ENCODE measurements at places on chromosomes 16 and 17. TPM values are rescaled to one million over a fixed set of nuclear protein-coding genes. Genes with fewer than 3 reads are reported as not detected.

GRCh38 chr16:912322-912683 is 58.5 kb downstream of the LMF1 start:
- DNase-seq = no peak

Gene GP1BA
- polyA plus RNA-seq = 0.04 TPM

DNA sequence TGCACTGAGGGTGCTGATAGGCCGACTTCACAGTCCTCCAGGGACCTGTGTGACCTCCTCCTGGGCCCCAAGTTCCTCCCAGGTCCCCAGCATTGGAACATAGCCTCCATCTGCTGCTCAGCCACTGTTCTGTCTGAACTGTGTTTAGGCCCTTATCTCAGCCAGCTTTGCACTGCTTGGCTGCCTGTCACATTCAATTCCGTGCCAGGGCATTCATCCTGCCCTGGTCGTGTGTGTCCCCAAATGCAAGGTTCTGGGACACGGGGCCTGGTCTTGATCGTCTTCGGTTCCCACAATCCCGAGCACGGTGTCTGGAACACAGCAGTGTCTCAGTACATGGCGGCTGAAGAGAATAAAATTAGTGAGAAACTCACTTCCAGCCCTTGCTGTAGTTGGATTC is 69.9 kb upstream of the NFAT5 start:
- no peak for DNase-seq

Gene APOH
- 3.3 TPM for polyA plus RNA-seq

Gene CA10
- polyA plus RNA-seq = 0.24 TPM

- DNase-seq = no peak
Observed at GRCh38 chr16:85302848-85303353, 190.6 kb upstream of the CIBAR2 start.

- no peak for DNase-seq
Observed at GRCh38 chr17:79988185-79988971, 47.3 kb downstream of the TBC1D16 start.

DNA sequence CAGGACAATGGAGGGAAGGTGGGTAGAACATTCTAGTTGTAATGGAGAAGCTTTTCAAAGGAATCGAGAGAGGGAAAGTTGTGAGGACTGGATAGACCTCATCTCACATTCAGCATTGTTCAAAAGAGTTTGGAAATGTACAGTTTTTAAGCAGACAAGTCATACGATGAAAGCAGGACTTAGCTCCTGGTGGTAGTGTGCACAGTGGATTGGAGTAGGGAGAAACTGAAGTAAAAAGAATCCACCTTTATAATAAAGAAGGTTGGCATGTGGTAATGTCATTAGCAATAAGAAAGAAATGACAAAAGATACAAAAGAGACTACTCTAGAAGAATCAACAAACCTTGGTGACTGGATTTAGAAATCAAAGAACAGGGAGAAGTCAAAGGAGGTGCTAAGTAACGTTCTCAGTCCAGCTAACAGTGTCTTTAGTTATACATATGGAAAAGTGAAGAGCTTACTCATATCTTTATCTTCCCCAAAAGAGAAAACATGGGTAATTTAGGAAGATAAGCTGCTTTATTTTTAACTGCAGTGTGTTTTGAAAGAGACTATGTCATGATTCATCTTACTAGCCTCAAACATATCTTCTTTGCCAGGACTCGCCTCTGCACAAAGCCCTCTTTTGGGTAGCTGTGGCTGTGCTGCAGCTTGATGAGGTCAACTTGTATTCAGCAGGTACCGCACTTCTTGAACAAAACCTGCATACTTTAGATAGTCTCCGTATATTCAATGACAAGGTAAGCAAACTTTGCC is 18.7 kb upstream of the EVI2A start:
- DNase-seq = no peak

DNA sequence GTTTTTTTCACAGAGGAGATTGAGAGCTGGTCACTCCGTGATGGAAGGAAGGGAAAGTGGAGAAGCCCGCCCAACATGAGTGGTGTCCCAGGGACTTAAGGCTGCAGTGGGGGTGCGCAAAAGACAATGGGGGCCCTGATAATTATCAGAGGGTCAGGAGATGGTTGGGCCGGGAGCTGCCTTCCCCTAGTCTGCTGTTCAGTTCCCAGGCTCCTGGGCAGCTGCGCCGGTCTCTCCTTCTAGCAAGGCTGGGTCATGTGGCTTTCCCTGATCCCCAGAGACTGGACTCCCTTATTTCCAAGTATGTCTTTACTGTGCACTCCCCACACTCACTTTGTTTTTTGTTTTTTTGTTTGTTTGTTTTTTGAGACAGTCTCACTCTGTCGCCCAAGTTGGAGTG is 16.2 kb downstream of the CYGB start:
- no peak for DNase-seq

- no peak for DNase-seq
Observed at GRCh38 chr17:37502009-37502936, 12.6 kb downstream of the DUSP14 start.

- DNase-seq = peak; percentile 33
Observed at GRCh38 chr17:73091770-73092522, 542 bp downstream of the SLC39A11 start.

DNA sequence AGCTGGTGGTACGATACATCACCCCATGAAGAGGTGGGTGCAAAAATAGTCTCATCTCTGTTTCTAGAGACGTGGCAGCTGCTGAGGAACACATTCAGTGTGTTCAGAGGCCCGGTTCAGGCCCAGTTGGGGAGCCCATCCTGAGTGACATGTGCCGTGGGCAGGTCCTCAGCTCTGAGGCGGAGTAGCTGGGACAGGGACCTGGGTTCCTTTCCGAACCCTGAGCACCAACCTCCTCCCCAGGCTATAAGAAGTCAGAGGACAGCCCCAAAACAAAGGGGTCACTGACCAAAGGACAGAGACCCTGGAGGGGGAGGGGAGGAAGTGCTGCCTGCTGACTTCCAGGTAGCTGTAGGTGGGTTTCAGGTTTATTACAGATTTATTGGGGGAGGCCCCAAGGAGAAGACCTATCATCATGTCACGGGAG is 5.1 kb downstream of the LDHD start:
- no peak for DNase-seq

DNA sequence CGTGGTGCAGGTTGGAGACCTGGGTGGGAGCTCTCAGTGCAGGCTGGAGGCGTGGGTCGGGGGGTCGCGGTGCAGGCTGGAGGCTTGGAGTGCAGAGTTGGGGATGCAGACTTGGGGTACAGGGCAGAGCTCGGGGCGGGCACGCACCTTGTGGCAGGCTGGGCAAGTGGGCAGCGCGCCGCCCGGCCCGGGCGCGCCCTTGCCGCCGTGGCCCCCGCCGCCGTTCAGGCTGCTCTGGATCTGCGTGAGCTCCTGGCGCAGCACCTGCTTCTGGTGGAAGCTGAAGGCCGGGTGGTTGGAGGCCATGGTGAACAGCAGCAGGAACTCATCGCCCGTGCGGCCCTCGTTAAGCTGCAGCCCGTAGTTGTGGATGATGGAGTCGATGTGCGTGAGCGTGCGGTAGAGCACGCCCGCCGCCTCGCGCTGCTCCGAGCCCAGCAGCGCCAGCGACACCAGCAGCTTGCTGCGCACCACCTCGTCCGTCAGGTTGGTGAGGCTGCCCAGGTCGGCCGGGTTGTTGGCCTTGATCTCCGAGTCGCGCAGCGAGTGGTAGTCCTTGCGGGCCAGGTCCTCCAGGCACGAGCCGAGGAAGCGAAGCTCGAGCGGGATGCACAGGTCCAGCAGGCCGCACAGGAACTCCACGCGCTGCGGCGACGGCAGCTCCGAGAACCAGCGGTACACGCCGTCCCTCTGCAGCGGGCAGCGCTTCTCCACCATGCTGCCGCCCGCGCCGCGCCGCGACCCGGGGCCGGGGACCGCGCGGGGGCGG is 1.1 kb downstream of the ZCCHC14 start:
- no peak for DNase-seq

- DNase-seq = no peak
Observed at GRCh38 chr17:1007310-1008007, 10.5 kb downstream of the TIMM22 start.

- DNase-seq = no peak
Observed at GRCh38 chr17:17381446-17382064, 78.4 kb downstream of the NT5M start.

GRCh38 chr16:5025171-5025632 is 8.5 kb downstream of the NAGPA start:
- DNase-seq = no peak

GRCh38 chr17:41775394-41776226 is 10.9 kb downstream of the JUP start:
- no peak for DNase-seq

Gene TAT
- polyA plus RNA-seq = 0.20 TPM

DNA sequence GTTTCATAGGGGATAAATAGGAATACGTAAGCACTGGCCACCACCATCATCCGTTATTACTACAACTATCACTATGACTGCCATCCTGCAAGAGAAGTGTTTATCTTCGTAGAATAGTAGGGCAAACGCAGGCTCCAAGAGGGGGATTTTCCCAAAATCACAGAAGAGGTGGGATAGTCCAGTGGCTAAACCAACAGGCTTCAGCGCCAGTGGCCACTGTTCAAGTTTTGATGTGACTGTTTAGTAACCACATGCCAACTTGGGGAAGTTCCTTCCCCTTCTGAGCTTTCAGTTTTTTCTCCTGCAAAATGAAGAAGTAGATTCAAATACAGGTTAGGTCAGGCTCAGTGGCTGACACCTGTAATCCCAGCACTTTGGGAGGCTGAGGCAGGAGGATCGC is 60.7 kb upstream of the GRIN2A start:
- no peak for DNase-seq

DNA sequence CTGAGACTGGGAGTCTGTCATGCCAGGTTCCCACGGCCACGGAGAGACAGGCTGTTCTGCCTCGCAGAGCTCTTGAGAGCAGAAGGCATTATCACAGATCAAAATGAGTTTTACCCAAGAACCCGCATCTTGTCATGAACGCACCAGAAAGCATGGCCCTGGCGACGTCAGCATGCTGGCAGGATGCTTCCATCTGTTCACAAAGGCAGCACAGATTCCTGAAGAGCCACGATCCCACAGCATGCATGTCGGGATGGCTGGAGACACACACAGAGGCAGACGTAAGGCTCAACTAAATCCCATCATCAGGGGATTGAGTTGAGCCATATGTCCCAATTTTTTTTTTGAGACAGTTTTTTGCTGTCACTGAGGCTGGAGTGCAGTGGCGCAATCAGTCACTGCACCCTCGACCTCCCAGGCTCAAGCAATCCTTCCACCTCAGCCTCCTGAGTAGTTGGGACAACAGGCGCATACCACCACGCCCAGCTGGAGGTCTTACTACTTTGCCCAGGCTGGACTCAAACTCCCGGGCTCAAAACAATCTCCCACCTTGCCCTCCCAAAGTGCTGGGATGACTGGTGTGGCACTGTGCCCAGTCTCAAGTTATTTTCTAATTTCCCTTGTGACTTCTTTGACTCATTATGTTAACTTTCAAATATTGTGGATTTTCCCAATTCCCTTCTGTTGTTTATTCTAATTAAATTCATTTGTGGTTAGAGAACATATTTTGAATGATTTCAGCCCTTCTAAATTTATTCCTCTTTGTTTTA is 11.1 kb downstream of the FANCA start:
- no peak for DNase-seq

DNA sequence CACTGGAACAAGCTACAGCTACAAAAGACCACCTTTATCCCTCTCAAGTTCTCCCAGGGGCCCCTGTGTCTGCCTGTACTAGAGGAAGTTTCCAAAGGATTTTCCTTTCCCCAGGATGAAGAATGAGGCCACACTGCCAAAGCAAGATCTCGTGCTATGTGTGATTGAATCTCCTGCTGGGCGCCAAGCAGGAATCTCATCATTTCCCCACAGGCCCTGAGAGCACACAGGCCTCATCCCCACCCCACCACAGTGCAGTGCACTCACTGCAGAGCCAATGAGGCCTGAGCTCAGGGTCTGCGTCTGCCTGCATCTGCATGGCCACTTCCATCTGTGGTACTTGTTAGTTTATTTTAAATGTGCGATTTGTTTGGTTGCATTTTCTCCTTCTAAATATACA is 387.4 kb upstream of the ASIC2 start:
- no peak for DNase-seq

- DNase-seq = no peak
Observed at GRCh38 chr17:34692920-34693319, 113.5 kb downstream of the TMEM132E start.

- DNase-seq = no peak
Observed at GRCh38 chr17:69588827-69589239, 174.3 kb downstream of the MAP2K6 start.

Gene TP53TG3F
- polyA plus RNA-seq = not detected

Gene HES7
- 0.24 TPM for polyA plus RNA-seq

GRCh38 chr17:350706-351448 is 1.7 kb downstream of the RPH3AL start:
- no peak for DNase-seq

GRCh38 chr16:10566613-10567012 is 13.8 kb downstream of the EMP2 start:
- DNase-seq = no peak

DNA sequence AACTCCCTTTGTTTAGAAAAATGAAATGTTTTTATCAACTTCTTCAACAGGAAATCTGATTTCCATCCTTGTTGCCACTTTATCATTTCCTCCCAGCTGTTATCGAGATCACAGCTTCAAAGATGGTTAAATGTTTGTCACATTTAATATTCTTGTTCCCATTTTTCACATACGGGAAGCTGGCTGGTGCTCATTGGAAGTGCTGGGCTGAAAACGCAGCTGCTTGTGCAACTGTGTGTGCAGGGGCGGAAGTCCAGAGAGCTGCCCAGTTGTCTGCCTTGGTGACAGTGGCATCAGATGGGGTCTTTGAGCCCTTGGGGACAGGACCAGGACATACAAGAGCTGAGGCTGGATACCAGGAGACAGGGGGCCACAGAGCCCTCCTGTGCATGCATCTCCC is 549.2 kb upstream of the CDH11 start:
- no peak for DNase-seq

GRCh38 chr17:76023900-76024237 is 3.2 kb downstream of the EVPL start:
- no peak for DNase-seq

- no peak for DNase-seq
Observed at GRCh38 chr17:7191069-7191468, 11.9 kb upstream of the ASGR1 start.

DNA sequence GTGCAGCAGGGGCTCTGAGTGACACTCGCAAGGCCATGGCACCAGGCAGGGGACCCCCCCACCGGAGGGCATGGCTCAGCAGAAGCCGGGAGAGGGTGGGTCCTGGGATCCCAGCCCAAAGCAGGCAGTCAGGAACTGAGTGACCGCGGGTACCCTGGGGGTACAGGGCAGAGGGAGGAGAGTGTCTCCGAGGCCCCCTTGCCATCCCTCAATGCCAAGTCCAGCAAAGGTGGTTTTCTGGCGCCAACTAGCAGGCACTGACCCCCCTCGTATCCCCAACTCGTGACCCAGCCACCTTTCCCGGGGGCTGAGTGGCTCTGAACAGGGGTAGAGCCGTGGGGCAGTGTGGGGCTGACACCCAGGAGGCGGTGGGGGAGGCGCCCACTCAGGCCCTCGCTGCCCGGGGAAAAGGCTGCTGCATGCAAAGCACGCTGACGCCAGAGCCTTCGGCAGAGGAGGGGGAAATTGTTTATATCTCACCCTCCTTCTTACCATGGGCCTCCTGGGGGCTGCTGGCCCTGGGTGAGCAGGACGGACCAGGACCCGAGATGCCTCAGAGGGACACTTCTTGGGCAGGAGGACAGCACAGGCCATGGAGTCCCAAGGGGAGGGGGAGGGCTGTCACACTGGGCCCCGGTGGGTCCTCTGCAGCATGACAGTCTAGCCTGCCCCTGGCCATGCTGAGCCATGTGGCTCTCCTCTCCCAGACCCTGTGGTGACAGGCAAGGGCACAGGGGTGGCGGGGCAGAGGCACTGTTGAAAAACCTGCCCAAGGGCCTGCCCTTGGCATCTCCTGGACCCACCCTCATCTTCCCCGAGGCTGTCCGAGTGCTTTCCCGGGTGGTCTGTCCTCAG is 14.6 kb upstream of the ENPP7 start:
- no peak for DNase-seq

Gene C17orf67
- 1.1 TPM for polyA plus RNA-seq

Data from urinary bladder (tissue), 4 donors.